Activated CD8-positive, alpha-beta memory T cell treated with anti-CD3 and anti-CD28 coated beads, Interleukin-2, amount 10 ng/mL, durations not matched to agents 7 days and 5 days (primary cell): ENCODE measurements at places on chromosomes 4 and X. TPM values are rescaled to one million over a fixed set of nuclear protein-coding genes. Genes with fewer than 3 reads are reported as not detected.

GRCh38 chrX:43679778-43680177 lies 23.7 kb downstream of the MAOA start:
- DNase-seq: no peak
- H3K27me3 ChIP-seq: no peaks in the 10 kb centered on the region
- H3K27ac ChIP-seq: no peak overlapping the region
- H3K4me3 ChIP-seq: no peak overlapping the region
- H3K36me3 ChIP-seq: no peaks in the 10 kb centered on the region
- no peaks in the 10 kb centered on the region for H3K4me1 ChIP-seq

DNA sequence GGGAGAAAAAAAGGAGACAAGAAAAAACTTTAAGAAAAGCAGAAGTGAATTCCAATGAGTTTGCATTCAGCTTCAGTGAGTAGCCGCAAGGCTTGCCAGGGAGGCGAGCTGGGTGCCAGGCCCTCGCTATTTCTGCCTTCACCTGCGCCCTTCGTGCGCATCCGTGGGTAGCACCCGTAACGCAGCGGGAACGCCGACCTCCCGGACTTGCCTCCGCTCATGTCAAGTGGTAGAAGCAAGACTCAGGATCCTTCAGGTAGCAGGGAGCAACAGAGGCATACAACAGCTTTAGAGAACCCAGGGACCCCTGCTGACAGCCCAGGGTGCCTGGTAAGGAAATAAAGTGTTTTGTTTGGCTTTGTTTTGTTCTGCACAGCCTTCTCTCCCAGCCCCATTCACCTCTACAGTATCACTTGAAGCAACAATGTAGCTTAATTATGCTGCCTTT lies 140.0 kb upstream of the BCOR start:
- H3K4me3 ChIP-seq: no peak overlapping the region
- no peaks in the 10 kb centered on the region for H3K36me3 ChIP-seq
- peaks cover 13% of the 10 kb centered on the region for H3K4me1 ChIP-seq
- no peak overlapping the region for H3K27ac ChIP-seq

- no peak overlapping the region for H3K27ac ChIP-seq
- no peak for DNase-seq
- H3K27me3 ChIP-seq: peaks cover 5% of the 10 kb centered on the region
- peaks cover 6% of the 10 kb centered on the region for H3K4me1 ChIP-seq
- H3K36me3 ChIP-seq: peaks cover 2% of the 10 kb centered on the region
Observed at GRCh38 chr4:26267087-26267486, 53.7 kb upstream of the RBPJ start.

GRCh38 chr4:106323119-106323518 lies 6.8 kb downstream of the AIMP1 start:
- no peaks in the 10 kb centered on the region for H3K27me3 ChIP-seq
- H3K36me3 ChIP-seq: peaks cover 33% of the 10 kb centered on the region
- no peak for DNase-seq
- no peak overlapping the region for H3K27ac ChIP-seq
- peaks cover 17% of the 10 kb centered on the region for H3K4me1 ChIP-seq

DNA sequence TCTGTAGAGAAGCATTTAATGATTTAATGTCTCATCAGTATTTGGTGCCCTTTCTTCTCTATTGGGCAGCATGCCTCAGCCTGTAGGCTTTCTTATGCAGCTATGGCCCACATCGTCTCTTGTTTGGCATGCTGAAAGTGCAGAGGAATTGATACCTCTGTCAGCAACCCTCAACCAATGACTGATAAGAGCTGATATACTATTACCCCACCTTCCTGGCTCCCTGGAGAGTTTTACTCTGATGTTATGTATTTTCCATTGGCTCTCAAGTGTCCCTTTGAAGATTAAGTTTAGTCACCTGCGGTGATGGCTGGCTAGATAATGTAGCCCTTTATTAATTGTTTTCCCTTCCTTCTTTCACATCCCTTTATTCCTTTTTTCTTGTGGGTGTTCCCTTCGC lies 41.2 kb upstream of the PDHA2 start:
- no peaks in the 10 kb centered on the region for H3K4me1 ChIP-seq
- H3K27me3 ChIP-seq: no peaks in the 10 kb centered on the region
- DNase-seq: no peak
- H3K27ac ChIP-seq: no peak overlapping the region
- H3K4me3 ChIP-seq: no peak overlapping the region

DNA sequence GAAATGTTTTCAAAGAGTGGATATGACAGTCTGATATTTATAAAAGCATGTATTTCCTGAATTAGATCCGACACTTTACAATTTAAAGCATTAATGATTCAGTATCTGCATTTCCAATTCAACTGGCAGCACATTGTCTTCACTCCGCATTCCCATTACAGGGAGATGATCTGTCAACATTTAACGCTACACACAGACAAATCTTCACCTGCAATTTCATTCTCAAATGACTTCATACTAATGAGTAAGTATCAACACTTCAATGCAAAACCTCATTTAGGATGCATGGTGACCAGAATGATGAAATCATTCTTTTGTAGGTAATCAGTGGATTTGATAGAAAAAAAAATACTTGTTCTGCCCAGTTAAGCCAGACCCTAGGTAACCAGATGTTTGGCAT lies 749.6 kb downstream of the CENPC start:
- no peak overlapping the region for H3K27ac ChIP-seq
- H3K27me3 ChIP-seq: no peaks in the 10 kb centered on the region
- DNase-seq: no peak
- no peaks in the 10 kb centered on the region for H3K36me3 ChIP-seq

DNA sequence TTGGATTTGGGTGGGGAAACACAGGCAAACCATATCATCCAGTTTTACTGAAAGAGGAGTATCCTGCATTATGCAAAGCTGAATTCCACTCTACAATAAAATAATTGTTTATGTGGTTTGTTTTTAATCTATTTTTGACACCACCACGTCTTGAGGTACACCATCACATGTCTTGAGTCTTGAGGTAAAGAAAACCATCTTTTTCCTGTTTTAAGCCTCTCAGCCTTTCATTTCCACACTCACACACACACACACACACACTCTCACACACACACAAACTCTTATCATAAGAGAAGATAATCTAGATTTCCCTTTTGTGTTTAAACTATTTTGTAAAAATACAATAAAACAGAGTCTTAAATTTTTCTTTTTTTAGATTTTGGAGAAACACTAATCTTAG lies 32.0 kb downstream of the SPIN3 start:
- H3K4me3 ChIP-seq: no peak overlapping the region
- no peak overlapping the region for H3K27ac ChIP-seq
- H3K27me3 ChIP-seq: no peaks in the 10 kb centered on the region
- peaks cover 5% of the 10 kb centered on the region for H3K4me1 ChIP-seq
- no peak for DNase-seq
- no peaks in the 10 kb centered on the region for H3K36me3 ChIP-seq

- H3K27ac ChIP-seq: no peak overlapping the region
- no peak for DNase-seq
- no peaks in the 10 kb centered on the region for H3K4me1 ChIP-seq
- no peak overlapping the region for H3K4me3 ChIP-seq
- H3K27me3 ChIP-seq: no peaks in the 10 kb centered on the region
Observed at GRCh38 chrX:8939322-8939721, 94.6 kb downstream of the FAM9B start.

DNA sequence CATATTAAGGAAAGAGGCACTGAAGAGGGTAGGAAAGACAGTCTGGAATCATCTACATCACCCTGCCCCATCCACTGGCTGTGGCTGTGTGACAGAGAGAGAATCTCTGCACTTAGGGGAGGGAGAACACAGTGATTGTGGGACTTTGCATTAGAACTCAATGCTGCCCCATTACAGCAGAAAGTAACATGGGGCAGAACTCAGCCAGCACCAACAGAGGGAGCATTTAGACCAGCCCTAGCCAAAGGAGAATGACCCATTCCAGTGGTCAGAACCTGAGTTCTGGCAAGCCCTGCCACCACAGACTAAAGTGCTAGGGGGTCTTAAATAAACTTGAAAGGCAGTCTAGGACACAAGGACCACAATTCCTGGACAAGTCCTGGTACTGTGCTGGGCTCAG lies 37.9 kb downstream of the ZNF330 start:
- no peak for DNase-seq
- no peak overlapping the region for H3K4me3 ChIP-seq
- H3K4me1 ChIP-seq: no peaks in the 10 kb centered on the region
- peaks cover 21% of the 10 kb centered on the region for H3K27me3 ChIP-seq

- no peak for DNase-seq
- H3K27ac ChIP-seq: no peak overlapping the region
- no peaks in the 10 kb centered on the region for H3K27me3 ChIP-seq
- no peaks in the 10 kb centered on the region for H3K4me1 ChIP-seq
Observed at GRCh38 chr4:77922158-77923094, 59.8 kb downstream of the MRPL1 start.

GRCh38 chr4:8247047-8247930 lies 22.3 kb upstream of the HTRA3 start:
- H3K36me3 ChIP-seq: no peaks in the 10 kb centered on the region
- H3K27ac ChIP-seq: no peak overlapping the region
- H3K4me3 ChIP-seq: no peak overlapping the region
- no peaks in the 10 kb centered on the region for H3K27me3 ChIP-seq
- no peaks in the 10 kb centered on the region for H3K4me1 ChIP-seq

GRCh38 chr4:175951794-175952193 lies 113.8 kb upstream of the WDR17 start:
- H3K27me3 ChIP-seq: peaks cover 7% of the 10 kb centered on the region
- no peak for DNase-seq
- H3K27ac ChIP-seq: no peak overlapping the region
- H3K4me3 ChIP-seq: no peak overlapping the region
- no peaks in the 10 kb centered on the region for H3K36me3 ChIP-seq

DNA sequence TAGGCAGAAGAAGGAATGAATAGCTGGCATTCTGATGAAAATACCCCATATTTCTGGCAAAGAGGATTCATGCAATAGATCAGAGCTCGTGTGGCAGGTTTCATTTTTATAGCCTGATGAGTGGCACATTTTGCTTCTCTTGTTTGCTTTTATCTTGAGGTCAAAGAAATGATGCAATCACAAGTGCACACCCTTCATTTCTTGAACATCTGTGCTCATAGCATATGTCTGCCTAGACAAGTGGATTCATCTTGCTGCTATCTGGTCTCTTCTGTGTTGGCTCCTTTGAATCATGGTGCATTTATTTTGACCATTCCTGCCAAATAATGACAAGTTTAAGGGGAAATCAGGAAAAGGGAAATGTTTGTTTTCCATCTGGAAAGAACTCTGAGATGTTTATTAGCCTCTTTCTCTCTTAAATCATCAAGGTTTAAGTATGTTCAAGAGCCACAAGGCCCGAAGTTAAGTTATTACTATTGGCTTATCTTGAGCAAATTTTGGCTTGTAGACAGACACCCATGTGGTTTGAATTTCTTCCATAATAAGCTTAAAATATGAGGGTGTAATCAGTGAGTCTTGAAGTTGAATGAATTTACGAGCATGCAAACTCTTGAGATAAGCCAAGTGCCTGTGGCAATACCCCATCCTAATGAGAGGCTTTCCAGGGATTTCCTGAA lies 59.3 kb upstream of the HS3ST1 start:
- no peak overlapping the region for H3K4me3 ChIP-seq
- no peak overlapping the region for H3K27ac ChIP-seq
- H3K4me1 ChIP-seq: peaks cover 27% of the 10 kb centered on the region

DNA sequence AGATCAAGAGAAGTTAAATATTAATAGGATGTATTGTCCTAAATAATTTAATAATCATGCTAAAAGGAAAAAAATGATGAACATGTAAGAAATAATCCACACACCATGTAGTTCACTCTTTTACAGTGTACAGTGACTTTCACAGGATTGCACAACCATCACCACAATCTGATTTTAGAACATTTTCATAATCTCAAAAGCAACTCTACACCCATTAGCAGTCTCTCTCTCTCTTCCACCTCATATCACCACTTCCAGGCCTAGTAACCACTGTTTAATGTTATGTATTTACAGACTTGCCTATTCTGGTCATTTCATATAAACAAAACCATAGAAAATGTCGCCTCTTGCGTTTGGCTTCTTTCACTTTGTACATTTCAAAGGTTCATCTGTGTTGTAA lies 153.4 kb downstream of the FSTL5 start:
- no peaks in the 10 kb centered on the region for H3K36me3 ChIP-seq
- no peak overlapping the region for H3K4me3 ChIP-seq
- H3K27ac ChIP-seq: no peak overlapping the region

GRCh38 chrX:8849945-8850344 lies 48.8 kb upstream of the FAM9A start:
- H3K27me3 ChIP-seq: peaks cover 14% of the 10 kb centered on the region
- no peaks in the 10 kb centered on the region for H3K36me3 ChIP-seq

DNA sequence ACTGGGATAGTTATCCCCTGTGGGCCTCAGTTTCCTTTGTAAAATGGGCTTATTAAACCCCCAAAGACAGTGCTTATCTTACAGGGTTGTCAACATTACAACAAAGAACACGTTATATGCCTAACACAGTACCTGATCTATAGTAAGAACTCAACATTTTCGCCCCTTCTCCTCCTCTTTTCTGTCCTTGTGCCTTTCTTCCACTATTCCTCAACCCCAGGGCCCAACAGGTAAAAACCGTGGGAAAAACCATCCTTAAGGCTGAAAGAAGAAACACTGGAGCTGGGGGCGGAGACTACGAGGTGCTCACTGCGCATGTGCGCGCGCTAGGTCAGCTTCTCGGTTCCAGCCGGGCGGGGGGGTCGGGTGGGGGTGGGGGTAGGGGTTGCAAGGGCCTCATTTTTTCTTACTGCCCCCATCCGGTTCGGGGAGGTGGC lies 426 bp upstream of the XIAP start:
- peaks cover 17% of the 10 kb centered on the region for H3K4me1 ChIP-seq

DNA sequence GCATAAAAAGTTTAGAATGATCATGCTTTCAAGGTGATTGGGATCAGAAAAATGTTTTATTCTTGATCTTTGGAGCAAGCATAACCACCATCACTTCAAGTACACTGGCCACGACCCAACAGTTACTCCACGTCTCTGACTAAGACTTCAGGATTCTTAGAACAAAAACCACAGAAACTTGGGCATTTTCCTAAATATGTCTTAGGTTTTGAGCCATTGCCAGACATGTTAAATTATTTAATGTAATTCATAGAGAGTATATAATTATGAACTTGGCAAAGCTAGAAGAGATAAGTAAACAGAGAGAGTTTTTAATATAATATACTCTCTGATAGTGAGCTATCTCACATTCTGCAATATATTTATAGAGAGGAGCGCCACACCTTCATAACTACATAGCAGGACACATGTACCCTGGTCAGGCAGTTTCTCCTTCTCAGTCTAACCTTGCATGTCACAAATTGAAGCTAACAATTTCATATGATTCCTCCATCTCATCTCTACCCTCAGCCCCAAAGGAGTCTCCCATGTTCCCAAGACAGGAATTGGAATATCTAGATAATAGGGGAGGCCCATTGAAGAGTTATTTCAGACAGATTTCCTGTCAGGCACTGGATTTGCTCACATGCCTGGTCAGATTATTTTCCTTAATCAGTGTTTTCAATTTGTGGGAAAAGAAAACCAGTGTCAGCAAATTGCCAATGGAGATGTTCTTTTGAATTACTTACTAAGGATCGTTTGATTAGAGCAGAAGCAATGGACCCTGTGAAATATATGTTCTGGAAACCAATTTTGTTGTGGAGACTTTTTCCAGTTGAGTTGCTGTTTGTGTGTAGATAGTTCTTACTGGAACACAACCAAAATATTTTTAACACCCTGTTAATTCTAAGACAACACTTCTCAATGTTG lies 61.7 kb upstream of the GUCY1A1 start:
- no peak overlapping the region for H3K4me3 ChIP-seq
- H3K27me3 ChIP-seq: no peaks in the 10 kb centered on the region
- H3K36me3 ChIP-seq: no peaks in the 10 kb centered on the region
- no peak for DNase-seq

The PPP2R2C gene
- total RNA-seq: not detected

The KDR gene
- total RNA-seq: not detected

The PRKX gene
- 83.6 TPM for total RNA-seq

The BEX4 gene
- 8.3 TPM for total RNA-seq

The ZNF41 gene
- total RNA-seq: 10.4 TPM

The DCAF12L2 gene
- total RNA-seq: not detected

The RS1 gene
- not detected for total RNA-seq

The PRDM8 gene
- 32.5 TPM for total RNA-seq

The BTK gene
- 0.41 TPM for total RNA-seq

The DCAF8L2 gene
- total RNA-seq: not detected
